ENCODE measurements at places on chromosomes 13 and 19.

- no peak for DNase-seq
Measured at GRCh38 chr13:46382224-46382623, 4.8 kb downstream of the RUBCNL start.

- no peak for DNase-seq
Measured at GRCh38 chr19:51137792-51138425, 4.2 kb upstream of the SIGLEC7 start.

DNA sequence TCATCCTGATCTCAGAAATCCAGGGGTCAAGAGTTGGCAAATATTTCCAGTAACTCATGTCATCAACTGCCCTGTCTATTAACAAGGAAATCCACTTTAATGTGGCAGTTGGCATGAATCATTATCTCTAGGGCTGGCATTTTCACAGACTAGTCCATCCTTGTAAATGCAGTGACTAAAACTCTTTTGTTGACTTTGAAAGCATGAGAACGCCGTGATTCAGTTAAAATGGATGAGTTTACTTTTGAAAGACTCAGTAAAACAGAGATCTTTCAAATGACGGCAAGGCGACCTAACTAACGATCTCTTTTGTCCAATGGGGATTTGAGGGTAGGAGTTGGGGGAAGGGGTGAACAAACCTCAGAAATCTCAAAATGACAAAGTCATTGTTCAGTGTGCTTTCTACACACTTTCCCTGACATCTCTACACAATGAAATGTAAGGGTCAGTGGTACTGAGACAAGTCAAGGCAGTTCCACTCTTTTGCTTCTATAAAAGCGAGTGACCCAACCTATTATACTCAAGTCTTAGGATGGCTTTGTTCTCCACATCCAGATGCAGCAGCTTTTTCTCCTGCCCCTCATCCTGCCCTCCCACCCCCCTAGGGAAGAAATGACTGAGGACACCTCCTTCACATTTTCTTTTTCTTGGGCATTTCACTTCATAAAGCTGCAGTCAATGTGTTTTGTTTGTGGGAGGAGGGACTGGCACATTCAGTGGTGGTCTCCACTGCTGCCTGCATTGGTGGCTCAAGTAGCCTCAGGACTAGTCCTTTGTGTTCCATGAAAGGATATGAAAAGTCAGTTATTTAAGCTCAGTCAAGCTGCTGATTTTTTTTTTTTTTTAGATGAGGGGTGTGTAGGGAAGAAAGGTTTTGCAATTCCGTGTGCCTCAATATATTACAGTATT, 200.5 kb downstream of the ABCC4 start:
- DNase-seq: no peak

DNA sequence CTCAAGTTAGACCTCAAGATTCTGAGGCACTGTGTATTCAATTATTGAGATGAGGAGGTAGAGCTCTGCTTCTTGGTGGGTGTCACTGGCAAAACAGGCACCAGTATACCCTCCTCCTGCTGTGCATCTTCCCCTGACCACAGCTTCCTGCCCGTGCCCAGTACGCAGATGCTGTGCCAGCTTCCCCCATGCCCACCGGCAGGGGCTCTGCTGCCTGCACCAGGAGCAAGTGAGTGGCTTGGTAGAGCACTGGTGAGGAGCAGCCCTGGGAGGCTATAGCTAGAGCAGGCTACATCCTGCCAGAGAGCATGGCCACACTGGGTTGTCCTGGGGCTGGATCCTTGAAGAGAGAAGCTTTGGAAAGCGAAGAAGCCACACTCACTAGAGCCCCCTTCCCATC, 21.0 kb upstream of the RNF17 start:
- no peak for DNase-seq

- no peak for DNase-seq
Measured at GRCh38 chr13:43041369-43041921, 18.1 kb downstream of the DNAJC15 start.

GRCh38 chr19:54451997-54452396, 3.0 kb downstream of the LENG8 start:
- DNase-seq: no peak

GRCh38 chr13:81577601-81578195, 1236.8 kb upstream of the SPRY2 start:
- DNase-seq: no peak

DNA sequence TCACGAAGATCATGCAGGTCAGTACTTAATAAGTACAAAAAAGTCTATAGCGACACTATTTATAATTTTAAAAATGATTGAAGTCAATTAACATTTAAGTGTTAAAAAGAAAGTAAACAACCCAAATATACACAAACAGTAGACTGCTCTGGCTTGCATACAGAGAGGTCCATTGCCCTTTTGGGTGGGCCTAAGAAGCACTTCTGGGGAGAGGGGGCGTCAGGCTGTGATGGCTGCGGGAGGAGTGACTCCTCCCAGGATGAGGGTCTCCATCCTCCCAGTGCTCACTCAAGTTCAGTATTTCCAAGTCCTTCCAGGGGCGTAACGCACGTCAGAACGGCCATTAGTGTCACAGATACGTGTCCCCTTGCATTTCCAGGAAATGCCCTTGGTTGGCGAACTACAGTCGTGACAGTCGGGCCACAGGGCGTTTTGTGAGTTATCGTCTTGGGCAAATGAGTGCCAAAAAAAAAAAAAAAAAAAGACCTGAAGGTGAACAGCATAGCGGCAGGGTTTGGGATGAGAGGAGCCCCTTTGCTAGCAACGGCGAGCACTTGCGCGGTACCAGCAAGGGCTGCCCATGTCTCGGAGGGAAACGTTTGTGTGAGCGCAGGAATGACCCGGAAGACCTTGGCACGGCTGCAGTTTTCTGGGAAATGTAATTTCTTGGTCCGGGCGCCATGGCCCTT, at the start of gene SCGB2B2:
TSS of gene SCGB2B2 (minus strand) at position 463 of the 689 bp plus-strand sequence. CDS start 82,596 bp downstream, outside the sequence.
- DNase-seq: no peak

- no peak for DNase-seq
Measured at GRCh38 chr13:42720113-42720857, 61.1 kb upstream of the FAM216B start.

GRCh38 chr13:80339912-80340650, 845 bp downstream of the SPRY2 start:
- no peak for DNase-seq

DNA sequence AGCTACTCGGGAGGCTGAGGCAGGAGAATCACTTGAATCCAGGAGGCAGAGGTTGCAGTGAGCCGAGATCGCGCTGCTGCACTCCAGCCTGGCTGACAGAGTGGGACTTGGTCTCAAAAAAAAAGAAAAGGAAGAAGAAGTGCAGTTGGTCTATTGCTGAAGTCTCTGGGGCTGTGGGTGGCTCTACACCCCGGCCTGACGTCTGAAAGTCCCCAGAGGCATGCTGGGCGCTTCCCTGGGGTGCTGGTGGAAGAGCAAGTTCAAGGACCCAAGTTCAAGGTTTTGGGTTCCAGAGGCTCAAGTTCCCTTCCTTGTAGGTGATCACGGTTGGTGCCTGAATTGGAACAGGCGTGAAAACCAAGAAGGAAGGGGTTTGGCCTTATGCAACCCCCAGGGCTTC, 3.8 kb downstream of the HCN2 start:
- DNase-seq: no peak

DNA sequence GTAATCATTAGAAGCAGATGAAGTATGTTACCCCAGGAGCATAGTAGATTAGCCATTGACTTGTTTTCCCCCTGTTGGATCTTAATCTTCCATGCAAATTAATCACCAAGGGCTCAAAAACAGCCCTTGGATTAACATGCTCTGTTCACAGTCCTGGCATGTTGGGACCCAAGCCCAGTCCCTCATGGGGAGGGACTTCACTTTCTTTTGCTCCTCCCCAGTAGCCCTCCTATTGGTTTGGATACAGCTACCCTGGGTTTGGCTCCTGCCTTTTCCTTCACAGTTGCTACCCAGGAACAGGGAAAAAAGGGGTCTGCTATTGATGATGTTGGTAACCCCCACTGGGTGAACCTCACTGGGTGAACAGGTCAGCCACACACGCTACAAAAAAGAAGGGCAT, 16.9 kb upstream of the PARP4 start:
- no peak for DNase-seq

DNA sequence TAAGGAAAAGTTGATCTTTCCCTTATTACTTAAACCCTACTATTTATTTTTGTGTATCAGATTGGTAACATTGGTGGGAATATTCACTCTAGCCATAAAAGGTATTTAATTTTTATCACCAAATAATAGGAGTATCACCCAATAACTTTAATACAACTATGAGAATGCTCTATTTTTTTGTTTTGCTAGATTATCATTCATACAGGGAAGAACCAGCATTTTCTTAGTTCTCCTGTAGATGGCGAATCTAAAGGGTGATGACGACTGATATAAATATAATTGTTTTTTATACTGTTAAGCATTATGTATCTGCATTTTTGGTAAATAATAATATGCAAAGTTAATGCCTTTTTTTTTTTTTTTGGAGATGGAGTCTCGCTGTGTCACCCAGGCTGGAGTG, 7.9 kb upstream of the FRY start:
- no peak for DNase-seq

DNA sequence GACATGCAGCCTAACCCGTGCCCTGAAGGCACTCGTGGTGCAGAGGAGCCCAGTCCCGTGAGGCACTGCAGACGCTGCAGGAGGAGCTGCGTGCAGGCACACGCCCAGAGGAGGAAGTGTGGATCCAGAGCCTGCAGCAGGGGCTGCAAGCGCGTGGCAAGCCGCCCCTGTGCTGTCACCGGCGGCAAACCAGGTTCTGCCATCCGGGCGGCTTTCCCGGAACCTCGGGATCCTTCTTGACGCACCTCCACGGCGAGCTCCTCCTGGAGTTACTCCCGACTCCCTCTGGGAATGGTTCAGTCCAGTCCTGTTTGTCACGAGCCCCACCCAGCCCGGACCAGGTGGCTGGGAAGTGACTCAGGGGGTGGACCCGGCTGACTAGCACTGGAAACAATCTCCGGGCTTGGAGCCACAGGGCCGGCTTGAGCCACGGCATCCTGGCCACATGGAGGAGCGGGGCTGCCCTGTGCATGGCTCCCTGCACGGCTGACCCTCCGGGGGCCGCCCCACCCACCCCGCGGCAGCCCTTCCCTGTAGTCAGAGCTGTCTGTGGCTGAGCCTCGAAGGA, 10.2 kb downstream of the DPP9 start:
- DNase-seq: peak; percentile 97

GRCh38 chr13:102718746-102719145, 23.9 kb upstream of the METTL21C start:
- DNase-seq: no peak

- no peak for DNase-seq
Measured at GRCh38 chr13:28411831-28412353, 83.0 kb downstream of the FLT1 start.

- DNase-seq: no peak
Measured at GRCh38 chr19:31301306-31301980, 47.8 kb downstream of the TSHZ3 start.

- no peak for DNase-seq
Measured at GRCh38 chr19:51458051-51458645, at the start of gene SIGLEC8. TSS of gene SIGLEC8 (minus strand) at chr19:51458454. CDS start at chr19:51458387, 67 bp downstream.

DNA sequence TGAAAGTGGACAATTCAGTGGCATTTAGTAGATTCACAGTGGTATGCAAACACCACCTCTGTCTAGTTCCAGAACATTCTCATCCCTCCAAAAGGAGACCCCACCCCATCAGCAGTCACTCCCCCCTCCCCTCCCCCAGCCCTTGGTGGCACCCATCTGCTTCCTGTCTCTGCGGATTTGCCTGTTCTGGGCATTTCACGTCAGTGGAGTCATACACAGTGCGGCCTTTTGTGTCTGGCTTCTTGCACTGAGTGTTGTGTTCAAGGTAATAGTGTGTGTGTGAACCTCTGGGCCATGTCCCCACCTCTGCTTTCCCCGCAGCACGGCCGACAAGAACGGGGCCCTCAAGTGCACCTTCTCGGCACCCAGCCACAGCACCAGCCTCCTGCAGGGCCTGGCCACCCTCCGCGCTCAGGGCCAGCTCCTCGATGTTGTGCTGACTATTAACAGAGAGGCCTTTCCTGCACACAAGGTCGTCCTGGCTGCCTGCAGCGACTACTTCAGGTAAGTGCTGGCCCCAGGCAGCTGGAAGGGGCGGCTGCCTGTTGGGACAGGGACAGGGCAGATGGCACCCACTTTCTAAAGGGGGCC, 19.4 kb upstream of the CRTC1 start:
- no peak for DNase-seq

- DNase-seq: no peak
Measured at GRCh38 chr19:46112527-46112926, 12.0 kb downstream of the IGFL3 start.
